HTR-8/SVneo (cell line): ENCODE measurements at places on chromosomes 6 and 20.

DNA sequence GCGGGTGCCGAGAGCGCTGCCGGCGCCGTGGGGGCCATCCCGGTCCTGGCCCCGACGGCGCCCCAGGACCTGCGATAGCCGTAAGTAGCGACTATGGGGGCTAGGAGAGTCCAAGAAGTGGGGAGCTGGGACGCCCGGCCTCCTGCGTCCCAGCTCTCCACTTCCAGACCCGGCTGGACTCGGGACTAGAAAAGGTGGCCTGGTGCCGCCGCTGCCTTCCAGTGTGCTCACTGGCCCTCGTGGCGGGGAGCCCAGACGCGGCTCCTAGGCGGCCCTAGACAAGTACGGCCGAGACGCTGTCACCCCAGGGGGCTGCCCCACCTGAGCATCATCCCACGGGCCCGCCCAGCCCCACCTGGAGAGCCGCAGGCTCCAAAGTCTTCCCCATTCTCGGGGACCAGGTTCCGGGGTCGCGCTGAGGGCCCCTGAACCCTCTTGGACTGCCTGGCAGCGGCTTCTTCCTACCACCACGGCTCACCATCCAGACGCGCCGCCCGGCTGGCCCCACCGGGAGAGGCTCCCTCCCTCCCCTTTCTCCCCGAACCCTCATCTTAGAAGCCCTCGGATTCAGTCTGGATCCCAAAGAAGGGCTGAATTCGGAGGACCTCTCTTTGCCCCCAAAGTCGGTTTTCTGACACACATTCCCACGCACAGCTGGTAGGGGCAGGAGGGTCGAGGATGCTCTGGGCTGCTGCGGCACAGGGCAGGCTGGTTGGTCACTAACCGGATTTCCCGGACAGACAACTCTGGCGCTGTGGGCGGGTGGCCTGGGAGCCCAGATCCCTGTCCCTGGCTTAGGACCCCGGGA is 870 bp upstream of the MDFI start:
- DNase-seq, result peak; percentile 31

GRCh38 chr6:5713519-5713918 is 293.2 kb downstream of the NRN1 start:
- DNase-seq, result no peak

- DNase-seq, result no peak
Observed at GRCh38 chr6:13066050-13066449, 262.3 kb downstream of the TBC1D7 start.

- DNase-seq, result no peak
Observed at GRCh38 chr20:35954907-35955251, 577 bp upstream of the SCAND1 start.

GRCh38 chr6:43687079-43687436 is 533 bp downstream of the MRPS18A start:
- DNase-seq, result no peak

GRCh38 chr6:52552278-52552643 is 24.6 kb downstream of the TRAM2 start:
- DNase-seq, result no peak

DNA sequence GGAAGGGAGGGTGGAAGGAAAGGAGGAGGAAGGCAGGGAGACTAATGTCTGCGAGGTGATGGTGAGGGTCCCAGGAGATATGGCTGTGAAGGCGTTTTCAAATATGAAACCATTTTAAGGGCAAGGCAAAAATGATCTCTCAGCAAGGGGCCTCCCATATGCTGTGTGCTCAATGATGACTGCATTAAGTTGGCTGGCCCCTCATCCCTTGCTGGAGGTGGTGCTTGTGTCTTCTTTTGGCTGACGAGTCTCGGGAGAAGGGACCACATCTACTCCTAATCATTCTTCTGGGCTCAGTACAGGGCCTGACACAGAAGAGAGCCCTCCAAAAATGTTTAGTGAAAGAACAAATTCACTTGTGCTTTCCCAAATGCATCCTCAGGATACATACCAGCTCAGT is 23.0 kb upstream of the MRPS18A start:
- DNase-seq, result no peak

GRCh38 chr20:1775117-1775516 is 117.5 kb upstream of the SIRPG start:
- DNase-seq, result no peak

DNA sequence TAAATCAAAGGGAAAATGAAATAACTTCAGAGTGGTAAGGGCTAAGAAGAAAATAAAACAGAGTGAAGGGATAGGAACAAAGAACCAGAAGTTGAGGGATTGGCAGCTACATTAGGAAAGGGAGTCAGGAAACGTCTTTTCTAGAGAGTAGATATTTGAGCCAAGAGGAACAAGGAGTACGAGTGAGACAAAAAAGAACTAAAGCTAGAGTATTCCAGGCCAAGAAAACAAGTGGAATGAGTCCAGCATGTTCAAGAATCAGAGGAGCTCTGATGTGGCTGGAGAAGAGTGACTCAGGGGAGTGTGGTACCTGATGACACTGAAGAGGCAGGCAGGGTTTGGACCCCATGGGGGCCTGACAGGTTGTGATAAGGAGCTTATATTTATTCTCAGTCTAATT is 66.3 kb downstream of the CEP162 start:
- DNase-seq, result no peak

GRCh38 chr6:68086199-68086598 is 548.9 kb upstream of the ADGRB3 start:
- DNase-seq, result no peak

GRCh38 chr6:130565696-130566095 is 199.9 kb downstream of the TMEM200A start:
- DNase-seq, result no peak

GRCh38 chr20:18477218-18477617 is 10.0 kb downstream of the POLR3F start:
- no peak for DNase-seq

DNA sequence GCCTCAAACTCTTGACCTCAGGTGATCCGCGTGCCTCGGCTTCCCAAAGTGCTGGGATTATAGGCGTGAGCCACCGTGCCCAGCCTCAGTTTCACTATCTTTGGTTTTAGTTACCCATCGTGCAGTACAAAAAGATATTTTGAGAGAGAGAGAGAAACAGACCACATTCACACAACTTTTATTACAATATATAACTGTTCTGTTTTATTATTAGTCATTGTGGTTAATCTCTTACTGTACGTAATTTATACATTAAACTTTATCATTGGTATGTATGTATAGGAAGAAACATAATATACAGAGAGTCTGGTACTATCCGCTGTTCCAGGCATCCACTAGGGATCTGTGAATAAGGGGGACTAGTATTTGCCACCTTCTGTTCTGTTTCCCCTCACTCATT is 29.4 kb upstream of the TAF8 start:
- no peak for DNase-seq

DNA sequence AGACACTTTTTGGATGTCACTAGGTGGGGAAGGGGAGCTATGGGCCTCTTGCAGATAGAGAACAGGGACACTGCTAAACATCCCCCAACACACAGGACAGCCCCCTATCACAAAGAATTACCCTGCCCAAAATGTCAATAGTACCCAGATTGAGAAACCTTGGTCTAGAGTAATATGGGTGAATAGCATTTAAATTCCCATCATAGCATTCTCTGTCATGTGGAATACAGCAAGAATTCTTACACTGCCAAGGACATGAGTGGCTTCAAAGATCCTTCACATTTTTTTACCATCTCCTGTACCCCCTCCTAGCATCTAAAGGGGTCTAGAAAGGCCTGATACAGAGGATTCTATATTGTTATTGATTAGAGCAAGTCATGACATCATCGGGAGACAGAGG is 83.1 kb upstream of the SSTR4 start:
- no peak for DNase-seq

DNA sequence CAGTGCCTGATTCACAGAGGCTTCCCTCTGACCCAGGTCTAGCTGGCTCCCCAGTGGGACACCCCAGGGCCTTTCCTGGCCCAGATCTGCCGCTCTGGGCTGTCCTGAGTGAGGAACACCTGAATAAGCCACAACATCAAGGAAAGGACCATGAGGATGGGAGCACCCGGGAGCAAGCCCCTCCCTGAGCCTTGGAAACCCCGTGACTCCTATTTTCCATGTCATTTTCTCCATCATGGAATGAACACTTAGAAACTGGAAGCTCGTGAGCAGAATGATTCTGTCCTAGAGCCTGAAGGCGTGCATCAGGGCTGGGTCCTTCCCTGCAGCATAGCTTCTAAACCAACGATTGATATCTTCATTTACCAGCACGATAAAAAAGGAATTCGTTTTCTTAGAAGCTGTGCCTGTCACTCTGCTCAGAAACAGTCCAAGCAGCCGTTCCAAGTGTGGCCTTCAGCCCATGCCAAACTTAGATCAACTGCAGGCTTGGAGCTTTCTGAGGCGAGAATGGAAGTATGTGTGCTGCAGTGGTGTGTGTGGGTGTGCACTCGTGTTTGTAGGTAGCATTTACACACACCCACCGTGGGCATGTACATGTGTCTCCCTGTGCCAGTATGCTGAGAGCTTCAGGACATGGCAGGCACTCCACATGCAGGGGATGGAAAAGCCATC is 83.2 kb upstream of the FOXC1 start:
- DNase-seq, result no peak

DNA sequence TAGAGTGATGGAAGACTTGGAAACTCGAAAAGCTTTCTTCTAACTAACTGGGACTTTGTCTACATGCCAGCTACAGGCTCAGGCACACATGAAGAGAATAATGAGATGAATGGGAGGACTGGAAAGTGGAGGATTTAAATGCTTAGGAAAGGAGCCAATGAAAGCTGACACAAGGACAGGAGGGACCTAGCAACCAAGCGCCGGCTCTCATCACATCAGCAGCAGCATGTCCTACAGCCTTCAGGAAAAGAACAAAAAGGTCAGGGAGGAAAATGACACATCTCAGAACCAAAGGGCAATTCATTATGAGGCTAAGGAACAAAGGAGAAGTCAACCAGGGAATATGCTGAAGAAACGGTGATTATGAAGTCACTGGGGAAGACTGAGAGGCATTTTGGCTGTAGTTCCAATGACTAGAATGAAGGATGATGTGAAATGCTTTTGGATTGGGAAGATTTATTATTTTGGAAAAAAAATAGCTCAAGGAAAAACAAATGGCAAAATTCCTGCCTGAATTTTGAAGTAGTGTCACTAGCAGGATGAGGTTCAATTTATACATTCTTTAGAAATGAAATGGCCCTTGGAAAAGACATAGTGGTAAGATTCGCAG is 5.7 kb downstream of the BACH2 start:
- DNase-seq, result no peak

DNA sequence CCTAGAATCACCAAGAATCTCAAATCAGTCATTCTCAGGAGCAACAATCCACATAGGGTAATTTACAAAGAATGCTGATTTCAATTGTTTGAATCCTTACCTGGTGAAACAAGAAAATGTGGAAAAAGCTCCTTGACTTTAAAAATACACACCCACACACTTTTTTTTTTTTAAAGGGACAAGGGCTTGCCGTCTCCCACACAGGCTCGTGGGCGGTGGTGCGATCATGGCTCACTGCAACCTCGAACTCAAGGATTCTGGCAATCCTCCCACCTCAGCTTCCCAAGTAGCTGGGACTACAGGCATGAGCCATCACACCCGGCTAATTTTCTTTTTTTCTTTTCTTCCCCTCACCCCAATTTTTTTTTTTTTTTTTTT is 30.7 kb downstream of the PARD6B start:
- DNase-seq, result no peak

DNA sequence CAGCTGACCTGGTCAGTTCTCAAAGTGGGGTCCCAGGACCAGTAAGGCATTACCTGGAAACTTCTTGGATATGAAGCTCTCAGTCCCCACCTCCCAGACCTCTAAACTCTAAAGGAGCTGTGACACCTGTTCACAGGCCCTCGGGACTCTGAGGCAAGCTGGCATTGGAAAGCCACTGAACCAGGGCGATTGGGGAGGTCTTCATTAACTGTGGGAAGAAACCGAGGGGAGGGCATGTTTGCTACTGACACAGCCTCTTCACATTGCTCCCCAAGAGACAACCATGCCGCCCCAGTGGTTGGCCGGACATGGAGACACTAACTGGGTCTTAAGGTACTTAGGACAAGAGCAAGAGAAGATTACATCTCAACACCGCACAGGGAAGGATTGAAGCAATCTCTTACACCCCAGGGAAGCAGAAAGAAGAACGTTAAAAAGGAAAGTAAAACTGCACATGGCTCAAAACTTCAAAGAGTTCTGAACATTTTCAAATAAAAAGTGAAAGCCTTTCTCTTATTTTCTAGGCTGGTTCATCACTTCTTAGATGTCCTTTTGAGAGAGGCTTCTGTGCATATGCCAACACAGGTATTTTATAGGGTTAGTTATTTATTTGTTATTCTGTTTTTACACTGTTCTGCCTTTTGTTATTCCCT is 210.0 kb upstream of the CST7 start:
- DNase-seq, result no peak

- no peak for DNase-seq
Observed at GRCh38 chr6:34837528-34837927, 45.6 kb downstream of the BLTP3A start.

DNA sequence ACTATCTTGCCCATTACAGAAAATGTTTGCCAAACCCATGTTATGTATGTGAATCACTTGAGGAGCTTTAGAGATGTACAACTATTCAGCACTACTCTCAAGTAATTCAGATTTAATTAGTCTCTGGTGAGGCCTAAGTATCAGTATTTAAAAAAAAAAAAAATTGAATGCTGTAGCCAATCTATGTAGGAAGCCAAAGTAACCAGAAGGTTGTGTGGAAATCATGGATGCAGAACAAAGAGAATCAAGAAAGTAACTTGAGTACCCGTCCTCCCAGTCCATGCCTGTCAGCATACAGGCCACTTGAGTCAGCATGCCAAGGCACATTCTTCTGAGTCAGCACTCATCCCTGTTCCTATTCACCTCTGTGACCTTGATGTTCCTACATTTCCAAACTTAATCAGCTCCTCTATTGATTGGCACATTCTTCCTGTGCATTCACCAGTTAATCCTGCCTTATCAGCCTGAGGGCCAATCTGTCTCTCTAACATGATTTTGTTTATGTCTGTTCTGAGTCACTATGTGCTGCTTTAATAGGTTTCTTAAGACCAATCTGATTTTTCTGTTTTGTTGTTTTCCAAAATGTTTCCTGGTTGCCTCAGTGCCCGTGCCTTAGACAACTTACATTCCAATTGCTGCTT is 165.6 kb downstream of the KCNQ5 start:
- DNase-seq, result peak; percentile 65

GRCh38 chr6:96211341-96211740 is 195.6 kb downstream of the FUT9 start:
- DNase-seq, result no peak

DNA sequence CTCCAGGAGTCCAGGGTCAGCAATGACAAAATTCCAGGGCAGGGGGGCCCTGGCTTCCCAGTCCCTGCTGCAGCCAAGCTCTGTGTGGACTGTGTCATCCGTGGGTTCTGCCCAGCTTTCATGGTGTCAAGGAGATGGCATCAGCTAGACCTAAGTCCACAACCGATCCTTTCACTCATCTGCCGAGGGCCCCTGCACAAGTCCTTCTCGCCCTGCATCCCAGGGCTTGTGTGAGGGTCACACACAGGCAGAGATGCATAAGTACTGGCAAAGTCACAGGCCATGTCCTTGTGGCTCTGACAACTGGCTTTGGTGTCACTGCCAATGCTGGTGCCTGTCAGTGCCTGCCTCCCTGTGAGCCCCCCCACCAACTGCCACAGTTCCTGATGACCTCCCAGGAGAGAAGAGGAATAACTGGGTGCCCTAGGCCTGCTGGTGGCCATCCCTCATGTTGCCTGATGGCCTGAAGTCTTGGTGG is 181.4 kb upstream of the CST7 start:
- no peak for DNase-seq
